Esophagus squamous epithelium (tissue), 5 donors: ENCODE measurements at places on chromosomes 7 and 10.

DNA sequence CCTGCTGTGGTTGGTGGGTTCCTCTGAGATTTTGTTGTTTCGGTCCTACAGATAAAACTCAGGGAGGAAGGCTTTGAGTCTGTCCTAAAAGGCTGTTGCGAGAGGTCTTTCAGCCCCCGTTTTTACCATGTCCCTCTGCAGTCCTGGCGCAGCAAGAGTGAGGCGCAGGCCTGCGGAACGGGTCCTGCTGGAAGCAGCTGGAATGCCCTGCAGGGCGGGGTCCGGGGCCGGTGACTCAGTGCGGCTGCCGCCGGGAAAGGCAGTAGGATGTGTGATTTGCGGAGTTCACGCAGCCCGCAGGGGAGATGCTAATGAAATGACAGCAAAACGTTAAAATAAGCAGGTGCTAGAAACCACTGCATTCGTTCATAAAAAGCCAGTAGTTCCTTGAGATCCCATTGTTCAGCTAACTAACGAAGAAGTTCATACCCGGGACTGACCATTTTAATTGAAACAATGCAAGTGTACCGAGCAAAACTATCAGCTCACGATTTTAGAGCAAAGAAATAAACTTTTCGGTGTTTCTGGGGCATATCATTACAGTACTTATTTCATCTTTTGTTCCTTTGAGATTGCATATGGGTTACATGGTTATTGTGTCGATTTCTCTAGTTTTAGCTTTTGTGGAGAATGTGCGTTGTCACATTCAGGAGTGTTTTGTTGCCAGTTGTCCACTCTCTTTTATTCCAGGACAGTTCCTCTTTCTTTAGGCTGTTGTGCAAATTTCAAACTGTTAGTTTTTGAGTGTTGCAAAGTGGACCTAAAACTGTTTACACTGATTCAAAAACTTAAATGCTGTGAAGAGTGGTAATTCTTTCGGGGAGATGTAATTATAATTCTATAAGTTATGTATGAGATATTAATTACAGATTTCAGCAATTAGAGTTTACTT, 783 bp downstream of the ANLN start:
- peak; percentile 14 for DNase-seq

DNA sequence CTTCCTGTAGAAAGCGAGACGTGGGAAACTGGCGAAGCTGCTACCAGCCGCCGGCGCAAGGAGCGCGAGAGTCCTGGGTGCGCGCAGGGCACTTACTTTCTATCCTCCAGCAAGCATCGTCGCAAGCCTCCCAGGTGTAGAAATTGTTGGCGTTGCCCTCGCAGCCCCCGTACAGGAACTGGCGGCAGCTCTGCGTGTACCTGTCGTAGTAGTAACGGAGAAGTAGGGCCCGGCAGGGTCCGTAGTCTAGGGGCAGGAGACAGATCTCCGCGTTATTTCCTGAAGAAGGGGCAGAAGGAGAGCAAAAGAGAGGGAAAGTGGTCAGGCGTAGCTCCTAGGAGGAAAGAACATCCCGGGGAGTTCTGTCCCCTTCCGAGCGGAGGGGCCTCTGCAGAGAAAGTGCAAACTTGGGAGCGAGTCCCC, 501 bp downstream of the TFPI2 start:
- DNase-seq: no peak

DNA sequence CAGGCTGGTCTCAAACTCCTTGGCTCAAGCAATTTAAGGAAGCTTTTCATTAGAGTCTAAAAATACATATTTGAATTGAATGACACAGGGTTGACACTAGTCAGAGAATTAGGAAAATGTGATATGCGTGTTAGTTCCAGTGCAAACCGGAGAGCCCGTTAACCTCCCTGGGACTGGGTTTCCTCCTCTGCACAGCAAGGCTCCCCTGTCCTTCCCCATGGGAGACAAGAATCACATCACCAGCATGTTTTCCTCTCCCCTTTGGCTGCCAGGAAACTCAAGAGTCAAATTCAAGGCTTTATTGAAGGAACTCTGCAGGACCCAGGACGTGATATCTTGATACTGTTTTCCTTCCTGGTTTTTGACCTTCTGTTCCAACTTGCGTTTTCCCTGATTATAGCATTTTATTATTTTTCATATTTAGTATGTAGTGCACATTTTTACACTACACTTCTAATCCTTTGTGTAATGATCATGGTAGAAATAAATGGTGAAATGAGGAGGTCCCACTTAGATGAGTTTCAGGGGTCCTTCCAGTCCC, 24.9 kb downstream of the GSTO2 start:
- DNase-seq: no peak

DNA sequence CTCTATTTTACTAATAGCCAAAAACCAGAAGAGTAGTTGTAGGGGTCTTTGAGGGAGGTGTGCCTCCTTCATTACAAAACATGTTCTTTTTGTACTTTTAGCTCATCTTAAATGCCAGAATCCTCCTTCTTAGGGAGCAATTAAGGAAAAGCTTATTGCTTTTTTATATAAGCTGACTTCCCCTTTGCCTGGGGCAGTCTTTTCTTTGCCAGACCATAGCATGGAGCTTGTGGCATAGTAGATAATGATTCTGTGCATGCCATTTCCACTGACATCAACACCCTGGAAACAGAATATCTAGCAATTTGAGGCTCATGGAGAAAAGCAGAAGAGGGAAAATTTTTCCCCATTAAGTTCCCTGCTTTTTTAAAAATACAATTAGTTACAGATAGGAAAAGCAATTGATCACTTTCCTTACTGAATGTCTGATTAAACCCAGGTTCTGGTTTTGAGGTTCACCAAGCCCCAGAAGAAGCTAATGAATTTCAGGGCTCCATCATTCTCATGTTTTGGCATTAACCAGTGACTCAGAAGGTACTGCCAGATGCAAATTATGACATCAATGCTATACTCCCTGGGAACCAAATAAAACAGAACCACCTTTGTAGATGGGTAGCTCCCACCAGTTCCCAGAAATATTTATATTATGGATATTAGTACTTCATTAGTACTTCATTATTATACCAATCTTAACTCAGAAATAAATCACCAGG, 410.6 kb downstream of the KCNMA1 start:
- no peak for DNase-seq

DNA sequence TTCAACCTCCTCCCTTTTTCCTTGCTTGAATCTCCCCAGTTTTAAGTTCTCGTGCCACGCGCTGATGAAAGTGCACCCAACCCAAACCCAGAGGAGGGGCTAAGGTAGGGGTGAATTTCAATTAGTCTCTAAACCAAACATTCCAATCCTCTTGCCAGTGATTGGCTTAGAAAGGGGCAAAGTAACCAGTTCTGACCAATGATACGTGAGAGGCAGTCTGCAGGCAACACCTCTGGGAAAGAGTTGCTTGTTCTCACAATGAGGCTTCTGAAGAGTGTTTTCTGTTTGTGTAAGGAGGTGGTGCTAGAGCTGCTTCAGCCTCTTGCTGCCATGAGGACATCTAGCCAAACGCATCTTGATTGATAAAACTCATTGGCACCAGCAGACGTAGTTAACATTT, 21.8 kb downstream of the SLC35G1 start:
- no peak for DNase-seq

DNA sequence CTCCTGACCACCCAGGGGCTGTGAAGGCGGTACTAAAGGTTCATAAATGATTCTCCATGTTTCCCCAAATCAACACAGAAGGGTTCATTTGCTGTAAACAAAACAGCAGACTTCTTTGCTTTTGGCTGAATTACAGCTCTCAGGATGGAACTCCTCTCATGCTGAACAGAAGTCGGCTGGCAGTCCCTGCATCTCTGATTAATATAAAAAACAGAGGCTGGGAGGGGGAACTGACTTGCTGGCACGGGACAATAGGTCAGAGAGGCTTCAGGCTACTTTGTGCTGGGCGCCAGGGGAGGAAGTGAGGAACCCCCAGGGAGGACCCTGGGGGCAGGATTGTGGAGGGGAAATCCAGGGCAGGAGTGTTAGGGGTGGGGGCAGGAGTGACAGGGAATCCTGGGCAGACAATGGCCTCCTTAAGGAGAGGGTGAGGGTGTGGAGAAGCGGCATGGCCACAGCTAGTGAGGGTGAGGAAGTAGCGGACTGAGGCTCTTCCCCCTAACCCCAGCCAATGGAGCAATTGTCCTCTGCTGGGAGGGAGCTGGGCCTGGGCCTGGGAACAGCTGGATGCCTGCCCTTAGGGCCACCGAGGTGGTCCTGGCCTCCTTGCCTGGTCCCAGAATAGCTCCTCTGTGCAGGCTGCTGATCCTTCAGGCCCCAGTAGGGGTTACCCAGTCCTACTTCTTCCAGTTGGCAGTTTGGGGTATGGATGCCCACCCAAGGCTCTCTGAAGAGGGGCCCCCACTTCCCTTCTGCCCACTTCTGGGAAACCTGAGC, 9.2 kb upstream of the SFRP5 start:
- DNase-seq: no peak

- DNase-seq: no peak
Observed at GRCh38 chr7:70459546-70459945, 672.4 kb upstream of the GALNT17 start.

DNA sequence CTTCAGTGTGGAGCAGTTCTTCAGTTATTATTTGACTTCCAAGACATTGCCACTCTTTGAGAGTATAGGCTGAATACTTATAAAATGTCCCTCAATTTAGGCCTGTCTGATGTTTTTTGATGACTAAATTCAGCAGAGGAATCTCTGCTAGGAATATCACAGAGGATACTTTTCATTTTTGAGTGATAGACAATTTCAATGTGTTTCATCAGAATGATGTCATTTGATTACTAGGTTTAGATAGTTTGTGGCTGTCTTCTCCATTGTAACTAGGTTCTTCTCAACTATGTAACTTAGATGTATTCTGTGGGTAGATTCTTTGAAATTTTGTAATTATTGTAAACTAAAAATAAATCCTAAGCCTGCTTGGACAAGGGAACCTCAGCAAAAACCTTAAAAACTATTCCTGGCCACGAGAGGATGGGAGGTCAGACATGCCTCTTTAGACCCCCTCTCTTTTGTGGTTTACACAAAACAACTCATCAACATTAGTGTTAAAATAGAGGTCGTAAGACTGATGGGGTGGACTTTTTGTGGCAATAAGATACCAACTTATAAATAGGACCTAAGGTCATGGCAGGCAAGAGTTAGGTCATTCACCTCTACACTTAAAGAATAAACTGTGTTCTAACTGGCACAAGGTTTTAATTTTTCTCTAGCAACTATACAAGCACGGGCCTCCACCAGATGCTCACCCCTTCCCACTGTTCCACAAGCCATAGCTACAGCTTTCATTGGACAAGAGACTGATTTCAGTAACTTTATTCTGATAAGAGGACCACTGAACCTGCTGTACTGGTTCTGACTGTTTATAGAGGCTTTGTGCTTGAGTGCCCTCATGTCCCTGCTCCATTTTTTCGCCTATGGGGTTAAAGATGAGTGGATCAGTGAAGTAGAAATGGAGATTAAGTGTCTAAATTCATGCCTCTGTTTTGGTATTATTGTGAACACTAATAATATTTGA, 33.7 kb downstream of the CYP2C8 start:
- DNase-seq: no peak

GRCh38 chr10:96588616-96589419, 2.0 kb upstream of the TM9SF3 start:
- no peak for DNase-seq

GRCh38 chr10:100743626-100744135, 1.7 kb upstream of the PAX2 start:
- no peak for DNase-seq

DNA sequence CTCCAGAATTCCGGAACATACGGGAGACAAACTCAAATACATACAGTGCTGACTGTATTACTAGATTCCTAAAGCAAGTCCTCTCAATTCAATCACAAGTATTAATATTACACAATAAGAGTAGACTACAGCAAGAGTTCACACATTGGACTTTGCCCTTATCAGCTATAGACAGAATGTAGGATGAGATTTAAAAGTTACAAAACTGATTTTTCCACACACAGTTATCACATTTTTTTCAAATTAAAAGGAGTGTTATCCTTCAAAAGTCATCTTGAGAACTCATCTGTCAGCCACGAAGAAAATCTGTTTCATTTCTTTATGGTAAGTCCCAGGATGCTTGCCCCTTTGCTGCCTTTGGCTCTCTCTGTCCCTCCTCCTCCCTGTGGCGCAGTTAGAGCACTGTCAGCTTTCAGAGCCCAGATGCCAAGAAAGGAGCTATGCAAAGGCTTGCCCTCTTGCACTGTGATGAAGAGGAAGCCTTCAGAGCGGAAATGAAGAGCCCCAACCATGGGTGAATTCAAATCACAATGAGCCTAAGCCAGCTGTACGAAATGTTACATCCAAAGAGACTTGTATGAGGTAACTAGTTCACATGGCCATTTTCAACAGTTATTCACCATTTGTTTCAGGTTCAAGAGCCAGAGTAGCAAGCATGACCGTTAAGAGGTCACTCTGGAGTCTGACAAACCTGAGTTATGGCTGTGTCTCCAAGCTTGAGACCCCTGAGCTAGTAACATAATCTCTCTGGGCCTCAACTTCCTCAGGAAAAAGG, 10.7 kb downstream of the NCOA4 start:
- no peak for DNase-seq

DNA sequence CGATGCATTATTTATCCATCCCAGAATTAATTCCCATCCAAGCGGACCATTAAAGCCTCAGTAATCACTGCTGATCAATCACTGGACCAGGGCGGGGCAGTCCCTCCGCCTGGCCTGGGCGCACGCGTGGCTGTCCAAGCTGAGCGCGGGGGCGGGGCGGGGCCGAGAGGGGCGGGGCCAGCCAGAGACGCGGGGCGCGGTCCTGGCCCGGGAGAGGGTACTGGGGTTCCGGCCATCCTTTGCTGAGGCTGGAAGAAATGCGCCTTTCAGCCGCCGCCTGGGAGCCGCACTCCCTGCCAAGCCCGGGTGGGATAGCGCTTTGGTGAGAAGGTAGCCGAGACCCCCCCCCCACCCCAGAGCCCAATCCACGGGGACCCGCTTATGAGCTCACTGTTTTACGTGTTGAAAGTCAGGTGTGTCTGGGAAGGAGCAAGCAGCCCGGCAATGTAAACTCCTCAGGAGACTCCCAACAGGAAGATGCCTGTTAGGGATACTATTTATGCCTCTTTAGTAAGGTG, at the start of gene ARHGAP22:
Gene ARHGAP22, minus strand, starts transcription at position 83 of the 518 bp plus-strand sequence. CDS start 277 bp downstream, outside the sequence.
- no peak for DNase-seq

DNA sequence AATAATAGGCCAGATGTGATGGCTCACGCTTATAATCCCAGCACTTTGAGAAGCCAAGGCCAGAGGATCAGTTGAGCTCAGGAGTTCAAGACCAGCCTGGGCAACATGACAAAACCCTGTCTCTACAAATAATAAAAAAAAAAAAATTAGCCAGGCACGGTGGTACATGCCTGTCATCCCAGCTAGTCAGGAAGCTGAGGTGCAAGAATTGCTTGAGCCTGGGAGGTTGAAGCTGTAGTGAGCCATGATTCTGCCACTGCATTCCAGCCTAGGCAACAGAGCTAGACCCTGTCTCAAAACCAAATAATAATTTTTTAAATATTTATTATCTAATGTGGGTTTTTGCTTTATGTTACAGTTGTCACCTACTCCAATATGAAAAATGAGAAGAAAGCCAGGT, 178.9 kb downstream of the ADK start:
- no peak for DNase-seq

GRCh38 chr7:73329861-73330581, 2.1 kb downstream of the FKBP6 start:
- no peak for DNase-seq

GRCh38 chr7:158973440-158973839, 117.1 kb downstream of the DYNC2I1 start:
- DNase-seq: no peak
